CD4-positive, CD25-positive, alpha-beta regulatory T cell (primary cell): ENCODE measurements at places on chromosomes 13 and 19. TPM values are rescaled to one million over a fixed set of nuclear protein-coding genes. Genes with fewer than 3 reads are reported as not detected.

- no peak for DNase-seq
These were observed 92.5 kb downstream of the ZIC5 start for GRCh38 chr13:99878921-99879610.

DNA sequence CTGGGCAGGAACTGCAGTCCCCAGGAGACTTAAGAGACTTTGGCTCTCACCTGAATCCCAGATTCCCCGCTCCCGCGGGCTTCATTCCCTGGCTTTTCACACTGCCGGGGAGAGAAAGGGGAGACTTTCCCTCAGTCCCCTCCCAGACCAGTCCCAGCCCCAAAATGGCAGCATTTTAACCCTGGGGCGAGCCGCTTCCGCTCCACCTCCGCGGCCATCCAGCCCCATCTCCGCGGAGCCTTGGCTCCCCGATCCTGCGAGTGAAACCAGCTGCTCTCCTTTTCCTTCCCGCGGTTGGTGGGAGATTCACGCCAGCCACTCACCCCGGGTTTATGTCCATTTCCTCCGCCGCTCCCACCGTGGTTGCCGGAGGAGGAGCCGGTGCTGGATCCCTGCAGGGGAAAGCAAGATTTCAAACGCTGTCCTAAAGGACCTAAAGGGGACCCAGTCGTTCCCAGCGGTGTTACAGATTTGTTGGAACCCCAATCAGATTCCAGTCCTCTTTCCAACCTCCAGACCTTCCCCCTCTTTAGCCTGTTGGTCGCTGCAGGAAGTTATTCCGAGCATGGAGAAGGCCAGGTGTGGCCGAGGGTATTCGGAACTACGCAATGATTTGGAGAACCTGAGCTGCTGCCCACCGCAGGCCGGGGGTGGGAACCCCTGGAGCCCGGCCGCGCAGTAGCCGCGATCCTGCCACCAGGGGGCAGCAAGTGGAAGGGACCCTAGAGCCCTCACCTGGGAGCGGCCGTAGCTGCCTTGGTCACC lies 3.4 kb downstream of the DMKN start:
- peak; percentile 46 for DNase-seq

The KLK11 gene
- not detected for polyA plus RNA-seq

The CGB2 gene
- not detected for polyA plus RNA-seq

- no peak for DNase-seq
These were observed 41.9 kb downstream of the TBC1D4 start for GRCh38 chr13:75440100-75440499.

DNA sequence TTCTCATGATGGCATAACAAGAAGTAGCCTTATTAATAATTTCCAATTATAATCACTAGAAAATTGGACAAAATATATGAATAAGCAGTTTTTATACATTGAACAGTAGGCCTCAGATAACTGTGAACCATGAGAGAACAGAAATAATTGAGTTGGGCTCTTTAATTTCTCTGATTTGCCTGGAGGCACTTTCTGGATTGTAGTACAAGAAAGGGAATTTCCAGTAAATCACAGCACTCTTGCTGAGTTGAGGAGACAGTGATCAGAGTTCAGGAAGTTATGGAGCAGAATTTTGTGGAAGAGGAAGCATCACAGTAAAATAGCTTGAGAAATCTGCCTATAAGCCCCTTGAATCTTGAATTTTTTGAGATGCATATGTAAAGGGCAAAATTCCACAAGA lies 216.2 kb downstream of the MAB21L1 start:
- DNase-seq = no peak

The PALM3 gene
- polyA plus RNA-seq = not detected

The TNNT1 gene
- polyA plus RNA-seq = not detected

- DNase-seq = no peak
These were observed 15.4 kb upstream of the METTL21C start for GRCh38 chr13:102710261-102710679.

- DNase-seq = peak; percentile 43
These were observed 10.1 kb downstream of the GRIN2D start for GRCh38 chr19:48403606-48404005.

The CACNG6 gene
- not detected for polyA plus RNA-seq

The ZNF93 gene
- polyA plus RNA-seq = 11.1 TPM

DNA sequence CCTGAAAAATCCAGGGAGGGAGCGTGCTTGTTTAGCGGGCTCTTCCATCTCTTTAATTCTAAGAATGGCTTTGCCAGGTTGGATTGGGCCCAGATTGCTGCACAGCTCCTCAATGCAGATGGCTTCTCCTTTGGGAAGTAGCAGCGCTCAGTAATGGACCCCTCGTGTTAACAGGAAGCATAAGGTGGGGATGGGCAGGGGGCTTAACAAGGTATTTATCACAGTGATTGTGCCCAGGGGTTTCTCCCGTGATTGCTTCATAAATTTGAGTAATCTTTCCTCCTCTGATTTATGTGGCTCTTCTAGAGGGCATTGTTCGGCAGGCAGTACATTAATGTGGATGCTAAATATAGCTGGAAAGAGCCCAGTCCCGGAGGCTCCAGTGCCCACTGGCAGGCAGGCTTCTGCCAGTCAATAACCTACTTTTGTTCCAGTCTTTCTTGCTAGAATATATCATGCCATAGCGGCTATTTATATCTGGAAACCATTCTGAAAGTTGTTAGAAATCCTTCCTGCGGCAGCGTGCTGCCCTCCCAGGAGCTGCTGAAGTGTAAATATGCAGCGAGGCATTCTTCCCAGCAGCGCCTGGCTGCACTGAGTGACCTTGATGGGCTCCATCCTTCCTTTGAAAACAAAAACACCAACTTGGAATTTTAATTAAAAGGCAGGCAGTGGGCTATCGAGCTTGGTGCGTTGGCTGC lies 65.0 kb downstream of the FGF9 start:
- no peak for DNase-seq

The RDH8 gene
- not detected for polyA plus RNA-seq

The DDX39A gene
- polyA plus RNA-seq = 150 TPM

- no peak for DNase-seq
These were observed 76.2 kb downstream of the DHRS12 start for GRCh38 chr13:51727634-51728274.

- no peak for DNase-seq
These were observed 118.4 kb downstream of the COG6 start for GRCh38 chr13:39773833-39774232.

- no peak for DNase-seq
These were observed 780.1 kb downstream of the SLITRK6 start for GRCh38 chr13:85019121-85019520.

DNA sequence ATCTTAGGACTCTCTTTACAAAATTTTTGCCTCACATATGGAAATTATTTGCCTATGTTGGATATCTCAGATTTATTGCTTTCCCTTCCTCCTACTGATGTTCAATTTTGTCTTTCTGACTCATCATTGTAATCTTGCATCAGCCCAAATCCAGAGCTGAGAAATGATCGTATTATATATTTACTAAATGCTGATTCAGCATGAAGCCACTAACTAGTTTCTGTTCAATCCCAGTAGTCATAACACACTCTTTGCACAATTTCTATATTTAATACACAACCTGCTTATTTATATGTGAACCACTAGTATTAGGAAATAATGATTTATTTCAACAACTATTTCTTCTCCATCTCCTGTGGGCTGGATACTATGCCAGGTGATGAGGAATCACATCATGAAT lies 161.1 kb upstream of the PCDH17 start:
- DNase-seq = no peak

- DNase-seq = no peak
These were observed 189.1 kb downstream of the GGACT start for GRCh38 chr13:100399455-100399854.

- peak; percentile 21 for DNase-seq
These were observed 546.6 kb downstream of the DACH1 start for GRCh38 chr13:71320452-71320851.

The PSG3 gene
- not detected for polyA plus RNA-seq

GRCh38 chr19:4538601-4538954 lies 1.3 kb downstream of the LRG1 start:
- DNase-seq = no peak

The NCAN gene
- not detected for polyA plus RNA-seq

- DNase-seq = no peak
These were observed 32.4 kb downstream of the OLFM4 start for GRCh38 chr13:53060840-53061490.

- DNase-seq = no peak
These were observed 720.5 kb upstream of the PCDH9 start for GRCh38 chr13:67950603-67951002.

GRCh38 chr13:32210101-32210500 lies 105.1 kb downstream of the ZAR1L start:
- no peak for DNase-seq

DNA sequence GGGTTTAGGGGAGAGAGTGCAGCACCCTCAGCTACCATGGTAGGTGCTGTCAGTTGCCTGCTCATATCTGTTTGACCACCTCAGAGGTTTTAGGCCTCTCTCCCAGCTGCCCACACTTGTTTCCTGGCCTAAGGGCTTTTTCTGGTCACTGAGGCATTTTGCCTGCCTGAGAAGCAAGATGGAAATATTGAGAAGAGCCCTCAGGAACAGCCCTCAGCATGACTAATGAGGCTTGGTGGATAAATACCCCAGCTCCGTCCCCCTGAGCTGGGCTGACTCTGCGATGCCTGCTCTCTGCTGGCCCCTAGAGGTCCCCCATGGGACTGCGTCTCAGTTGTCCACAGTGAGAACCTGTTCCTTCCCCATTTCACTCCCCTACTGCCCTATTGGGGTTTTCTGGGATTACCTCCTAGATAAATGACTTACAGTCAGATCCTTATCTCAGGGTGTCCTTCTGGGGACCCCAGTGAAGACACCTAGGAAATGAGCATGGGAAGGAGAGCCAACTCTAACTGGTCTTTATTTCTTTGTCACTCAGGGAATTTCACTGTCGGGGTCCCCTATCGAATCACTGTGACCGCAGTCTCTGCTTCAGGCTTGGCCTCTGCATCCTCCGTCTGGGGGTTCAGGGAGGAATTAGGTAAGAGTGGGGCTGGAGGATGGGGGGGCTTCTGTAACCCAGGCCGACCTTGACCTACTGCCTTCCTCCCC lies 13.3 kb downstream of the PALM3 start:
- DNase-seq = peak; percentile 59

The SLC46A3 gene
- 33.9 TPM for polyA plus RNA-seq

DNA sequence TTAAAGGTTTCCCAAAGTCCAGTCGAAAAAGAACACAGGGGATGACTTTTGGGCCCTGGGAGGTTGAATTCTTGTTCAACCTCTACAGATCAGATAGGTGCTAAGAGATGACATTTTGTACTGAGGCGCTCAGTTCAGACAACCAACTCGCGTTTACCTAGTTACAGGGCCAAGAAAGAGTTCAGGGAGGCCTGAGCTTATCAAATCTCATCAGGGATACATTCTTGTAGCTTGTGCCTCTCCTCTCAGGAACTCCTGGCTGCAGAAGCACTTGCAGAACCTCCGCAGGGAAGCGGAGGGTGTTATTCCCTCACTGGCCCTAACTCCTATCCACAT lies 825 bp downstream of the ZNF776 start:
- DNase-seq = no peak

DNA sequence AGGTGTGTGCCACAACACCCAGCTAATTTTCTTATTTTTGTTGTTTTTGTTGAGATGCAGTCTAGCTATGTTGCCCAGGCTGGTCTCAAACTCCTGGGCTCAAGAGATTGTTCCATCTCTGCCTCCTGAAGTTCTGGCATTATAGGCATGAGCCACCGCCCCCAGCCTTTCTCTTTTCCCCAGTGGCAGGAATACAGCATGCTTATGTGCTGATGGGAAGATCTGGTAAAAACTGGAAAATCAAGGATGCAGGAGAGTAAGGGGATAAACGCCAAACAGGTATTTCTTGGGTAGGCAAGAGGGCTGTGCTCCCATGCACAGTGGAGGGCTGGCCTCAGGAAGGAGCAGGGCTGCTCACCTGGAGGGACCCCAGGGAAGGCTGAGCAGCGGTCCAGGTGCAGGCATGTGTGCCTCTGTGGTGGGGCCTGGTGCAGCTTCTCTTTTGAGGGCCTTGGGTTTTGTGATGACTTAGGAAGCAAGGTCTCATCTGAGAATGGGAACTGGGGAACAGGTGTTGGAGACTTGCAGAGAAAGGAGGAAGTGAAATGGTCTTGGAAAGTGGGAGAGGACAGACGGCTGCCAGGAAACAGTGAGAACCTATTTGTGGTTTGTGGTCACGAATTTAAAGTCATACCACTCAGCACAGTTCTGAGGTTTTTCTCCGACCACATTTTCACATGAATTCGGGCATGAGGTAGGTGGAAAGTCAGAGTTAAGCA lies 106.5 kb downstream of the TEX26 start:
- DNase-seq = no peak
